NCI-H2081 (cell line): ENCODE measurements at places on chromosomes 12 and 14.
A peak's percentile ranks its signal among the peaks of the same experiment; 100 is the strongest.

- DNase-seq: no peak
These were observed 37.1 kb upstream of the LMNTD1 start for GRCh38 chr12:25590011-25590721.

- DNase-seq: no peak
These were observed 60.5 kb downstream of the KCNMB4 start for GRCh38 chr12:70426620-70427019.

DNA sequence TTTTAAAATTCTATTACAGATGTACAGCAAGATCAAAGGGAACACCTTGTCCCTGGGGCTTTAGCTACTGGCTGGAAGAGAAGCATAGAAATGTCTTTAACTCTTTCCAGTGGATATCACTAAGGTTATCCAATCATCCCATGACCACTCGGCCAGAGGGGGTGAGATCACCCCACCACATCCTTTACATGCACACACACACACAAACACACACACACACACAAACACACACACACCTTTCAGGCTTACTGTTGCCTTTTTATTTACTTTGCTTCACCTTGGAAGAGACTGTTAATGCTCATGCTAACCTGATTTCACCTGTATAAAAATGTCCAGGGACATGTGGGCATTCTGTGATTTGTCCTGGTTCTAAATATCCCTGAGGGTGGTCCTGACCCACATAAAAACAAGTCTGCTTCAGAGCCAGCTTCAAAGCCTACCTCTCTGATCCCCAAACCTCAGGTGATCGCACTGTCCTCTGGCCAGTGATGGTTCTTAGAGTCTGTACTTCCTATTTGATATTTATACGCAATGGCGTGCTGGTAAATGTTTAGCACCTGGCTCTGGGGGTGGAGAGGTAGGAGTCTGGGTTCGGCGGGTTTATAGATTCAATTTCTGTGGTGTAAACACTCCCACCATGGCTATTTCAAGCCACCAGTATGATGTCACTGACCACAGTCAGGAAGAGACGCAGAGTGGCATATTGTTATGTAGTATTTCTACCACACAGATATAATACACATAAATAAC, 166.1 kb upstream of the EEA1 start:
- no peak for DNase-seq

DNA sequence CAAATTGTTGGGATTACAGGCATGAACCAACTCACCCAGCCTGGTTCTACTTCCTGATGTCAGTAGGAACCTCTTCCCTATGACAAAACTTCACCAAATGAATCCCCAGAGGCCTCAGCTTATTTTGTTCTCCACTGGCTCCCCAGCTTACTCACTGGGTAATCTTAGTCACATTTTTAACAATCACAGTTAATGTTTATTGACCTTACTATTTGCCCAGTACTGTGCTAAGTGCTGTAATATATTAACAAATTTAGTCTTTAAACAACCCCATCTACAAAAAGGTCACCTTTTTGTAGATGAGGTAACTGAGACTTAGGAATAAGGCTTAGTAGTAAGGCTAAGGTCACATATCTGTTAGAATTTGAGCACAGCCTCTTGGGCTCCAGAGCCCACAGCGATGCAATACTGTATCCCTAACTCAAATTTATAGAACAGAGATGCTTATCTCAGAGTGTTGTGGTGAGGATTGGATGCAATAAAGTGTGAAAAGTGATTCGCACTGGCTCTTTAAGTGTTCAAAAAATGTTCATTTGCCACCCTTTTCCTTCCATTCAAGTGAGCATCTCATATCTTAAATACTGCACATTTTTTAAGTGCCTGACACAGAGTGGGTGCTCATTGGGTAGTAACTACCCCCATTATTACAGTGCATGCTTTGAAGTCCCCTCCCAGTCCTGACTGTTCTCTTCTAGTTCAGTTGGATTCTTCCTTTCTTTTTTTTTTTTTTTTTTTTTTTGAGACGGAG, 146.4 kb upstream of the ARHGAP5 start:
- no peak for DNase-seq

GRCh38 chr14:91910196-91910595, 37.3 kb downstream of the FBLN5 start:
- DNase-seq: no peak

DNA sequence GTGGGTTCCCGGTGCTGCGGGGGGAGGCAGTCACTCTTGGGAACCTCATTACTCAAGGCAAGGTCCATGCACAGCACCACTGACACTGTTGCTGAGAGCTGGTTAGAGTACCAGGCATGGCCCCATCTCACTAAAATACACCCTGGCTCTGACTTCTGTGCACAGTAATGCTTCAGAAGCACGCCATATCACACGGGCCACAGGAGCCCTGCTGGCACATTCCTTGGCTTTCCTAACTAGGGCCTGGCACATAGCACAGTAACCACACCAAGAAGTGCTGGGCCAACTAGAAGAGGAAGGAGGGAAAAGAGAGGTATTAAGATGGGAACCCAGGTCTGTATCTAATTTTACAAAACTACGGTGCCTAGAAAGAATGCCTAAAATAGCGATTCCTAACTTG, 13.5 kb upstream of the RAB35 start:
- no peak for DNase-seq

DNA sequence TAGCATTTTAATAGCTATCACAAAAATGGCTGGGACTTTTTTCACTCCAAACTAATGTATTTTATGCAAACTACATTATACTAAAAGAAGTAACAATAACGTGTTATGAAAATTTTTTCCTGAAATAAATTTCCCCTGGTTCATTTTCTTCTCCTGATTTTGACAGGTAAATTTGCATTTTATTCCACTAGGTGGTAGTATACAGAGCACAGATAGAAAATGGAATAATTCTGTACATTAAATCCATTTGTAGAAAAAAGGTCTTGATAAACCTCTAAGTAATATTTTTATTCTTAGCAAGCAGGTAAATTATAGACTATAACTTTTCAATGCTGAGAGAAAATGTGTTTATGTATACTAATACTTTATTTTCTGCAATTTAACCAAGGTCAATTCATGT, 96.5 kb downstream of the BCAT1 start:
- DNase-seq: peak; percentile 11

DNA sequence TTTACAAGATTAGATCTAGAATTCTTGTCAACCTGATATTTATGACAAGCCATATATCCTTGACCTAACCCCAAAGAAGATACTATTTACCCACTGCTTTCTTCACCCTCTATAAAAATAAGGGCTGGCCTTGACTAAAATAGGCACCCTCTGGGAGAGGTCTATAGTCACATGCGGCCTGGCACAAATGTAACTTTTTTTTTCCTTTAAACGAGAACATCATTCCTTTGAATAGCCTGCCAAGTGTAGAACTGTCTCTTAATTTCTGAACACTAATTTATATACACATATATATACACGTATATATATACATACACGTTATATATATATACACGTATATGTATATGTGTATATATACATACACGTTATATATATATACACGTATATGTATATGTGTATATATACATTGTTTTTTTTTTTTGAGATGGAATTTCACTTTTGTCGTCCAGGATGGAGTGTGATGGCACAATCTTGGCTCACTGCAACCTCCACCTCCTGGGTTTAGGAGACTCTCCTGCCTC, 18.6 kb downstream of the PPTC7 start:
- DNase-seq: no peak

GRCh38 chr12:104966677-104967076, 8.6 kb upstream of the SLC41A2 start:
- DNase-seq: no peak

DNA sequence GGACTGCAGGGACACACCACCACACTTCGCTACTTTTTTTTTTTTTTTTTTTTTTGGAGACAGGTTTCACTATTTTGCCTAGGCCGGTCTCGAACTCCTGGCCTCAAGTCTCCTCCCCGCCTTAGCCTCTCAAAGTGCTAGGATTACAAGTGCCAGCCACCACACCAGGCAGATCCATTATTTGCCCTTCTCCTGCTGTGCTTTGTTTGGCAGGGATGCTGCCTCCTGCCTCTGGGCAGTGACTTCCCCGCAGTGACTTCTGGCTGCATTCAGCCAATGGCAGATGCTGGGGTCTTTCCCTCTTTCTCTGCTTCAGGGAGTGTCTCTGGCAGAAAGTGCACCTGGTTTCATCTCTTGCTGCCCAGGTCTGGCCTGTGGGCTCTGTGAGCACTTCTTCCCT, 6.7 kb upstream of the MORN3 start:
- DNase-seq: no peak

GRCh38 chr12:98812225-98812624, 167.1 kb downstream of the APAF1 start:
- DNase-seq: no peak

- DNase-seq: no peak
These were observed 50.1 kb downstream of the PHLDA1 start for GRCh38 chr12:75981247-75982168.

GRCh38 chr12:11916771-11917170, 154.0 kb upstream of the BCL2L14 start:
- no peak for DNase-seq

GRCh38 chr12:95269892-95270291, 52.3 kb downstream of the VEZT start:
- no peak for DNase-seq

GRCh38 chr12:52279422-52280318, 5.2 kb downstream of the KRT86 start:
- DNase-seq: no peak

- DNase-seq: no peak
These were observed 9.6 kb upstream of the FOXG1 start for GRCh38 chr14:28756884-28757570.

GRCh38 chr12:62841846-62842245, 93.1 kb downstream of the PPM1H start:
- DNase-seq: no peak

DNA sequence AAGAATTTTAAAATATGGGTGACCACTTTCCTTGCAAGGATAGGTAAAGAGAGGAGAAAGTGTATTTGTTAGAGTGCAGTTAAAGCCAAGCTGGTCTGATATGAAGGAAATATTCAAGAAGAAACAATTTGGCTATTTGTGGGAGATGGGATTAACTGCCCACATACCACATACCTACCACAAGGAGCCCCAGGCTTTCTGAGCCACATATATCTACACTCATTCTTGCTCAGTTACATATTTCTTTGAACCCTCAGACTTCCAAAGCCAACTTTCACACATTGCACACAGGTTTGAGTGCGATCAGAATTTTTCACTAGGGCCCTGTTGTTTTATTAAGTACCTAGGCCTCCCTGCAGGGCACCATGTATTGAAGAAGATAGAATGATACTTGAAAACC, 330.2 kb downstream of the ZFP36L1 start:
- no peak for DNase-seq

DNA sequence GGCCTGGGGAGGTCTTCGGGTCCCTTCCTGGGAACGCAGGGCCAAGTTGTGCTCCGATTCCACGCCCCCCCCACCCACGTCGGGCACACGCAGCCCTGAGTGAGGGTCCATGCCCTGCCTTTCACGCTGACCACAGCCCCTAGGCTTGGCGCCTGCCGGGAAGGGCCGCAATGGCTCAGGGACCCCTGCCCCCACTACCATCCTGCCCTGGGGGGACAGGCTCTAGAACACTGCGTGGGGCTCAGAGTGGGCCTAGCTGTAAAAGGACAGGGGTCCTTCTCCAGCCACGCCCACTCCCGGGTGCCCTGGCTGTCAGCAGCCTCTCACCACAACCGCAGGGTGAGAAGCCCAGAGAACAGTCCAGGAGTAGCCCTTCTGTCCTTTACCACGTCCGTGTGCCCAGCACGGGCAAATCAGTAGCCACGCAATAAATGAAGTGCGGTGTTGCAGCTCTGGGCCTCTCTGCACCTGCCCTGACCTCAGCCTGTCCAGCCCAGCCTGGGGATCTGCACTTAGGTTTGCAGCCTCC, 9.4 kb upstream of the GPR68 start:
- no peak for DNase-seq

DNA sequence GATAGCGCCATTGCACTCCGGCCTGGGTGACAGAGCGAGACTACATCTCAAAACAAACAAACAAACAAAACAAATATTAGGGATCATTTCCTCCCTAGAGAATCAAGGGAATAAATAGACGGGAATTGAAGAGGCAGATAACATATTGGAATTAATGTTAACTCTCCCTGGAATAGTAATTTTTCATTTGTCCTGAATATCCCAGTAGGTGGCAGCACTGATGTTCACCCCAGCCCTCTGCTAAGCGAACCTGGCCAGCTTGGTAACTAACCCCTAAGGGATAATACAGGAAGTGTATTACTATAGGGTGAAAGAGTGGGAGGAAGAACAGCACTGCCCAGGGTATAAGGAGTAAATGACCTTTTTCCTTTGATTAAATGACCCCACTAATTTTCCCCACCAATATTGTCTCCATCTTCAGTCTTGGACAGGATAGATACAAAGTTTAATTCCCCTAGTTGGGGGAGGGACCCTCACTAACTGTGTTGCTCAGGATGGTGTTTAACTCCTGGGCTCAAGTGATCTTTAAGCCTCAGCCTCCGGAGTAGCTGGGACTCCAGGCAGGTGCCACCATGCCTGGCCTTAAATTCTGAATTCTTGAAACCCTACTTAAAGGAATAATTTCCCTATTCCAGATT, 40.5 kb downstream of the SLC2A14 start:
- no peak for DNase-seq

DNA sequence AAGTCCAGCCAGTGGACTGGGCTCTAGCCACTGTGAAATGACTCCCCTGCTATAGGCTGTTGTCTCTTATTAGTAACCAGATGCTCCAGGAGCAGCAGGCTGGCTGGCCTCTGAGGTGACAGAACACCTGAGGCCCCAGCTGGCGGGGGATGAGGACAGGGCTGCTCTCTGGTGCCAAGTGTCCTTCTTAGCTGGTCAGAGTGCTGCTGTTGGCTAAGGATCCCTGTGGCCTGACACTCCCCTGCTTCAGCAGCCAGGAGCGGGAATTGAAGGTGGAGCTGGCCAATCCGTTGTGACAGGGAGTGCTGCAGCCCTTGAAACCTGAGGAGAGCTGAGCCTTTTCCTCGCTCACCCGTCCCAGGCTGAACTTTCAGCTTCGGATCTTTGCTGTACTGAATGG, 30.7 kb downstream of the TMEM229B start:
- no peak for DNase-seq

DNA sequence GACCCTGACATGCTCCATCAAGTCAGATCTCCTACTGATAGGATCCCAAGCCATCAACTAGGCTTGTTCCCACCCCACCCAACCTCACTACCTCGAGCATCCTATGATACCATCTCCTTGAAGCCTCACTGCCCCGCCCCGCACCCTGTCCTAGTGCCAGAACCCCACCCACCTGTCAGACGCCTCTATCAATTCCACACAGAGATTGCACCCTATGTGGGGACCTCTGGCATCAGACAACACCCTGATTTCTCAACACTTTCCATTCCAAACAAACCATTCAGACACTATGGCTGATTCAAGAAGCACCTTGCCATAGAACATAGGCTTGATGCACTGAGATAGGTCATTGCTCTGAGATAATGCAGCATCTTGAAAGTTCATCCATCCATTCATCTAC, 3.1 kb upstream of the GLTP start:
- no peak for DNase-seq

- DNase-seq: no peak
These were observed 97.5 kb downstream of the ZFP36L1 start for GRCh38 chr14:68695326-68695768.

GRCh38 chr12:20421421-20421820, 53.1 kb downstream of the PDE3A start:
- DNase-seq: no peak

- DNase-seq: peak; percentile 15
These were observed 1.2 kb downstream of the PYROXD1 start for GRCh38 chr12:21438643-21439042.

GRCh38 chr12:3352230-3352629, 138.8 kb upstream of the PRMT8 start:
- DNase-seq: no peak
